ENCODE measurements at places on chromosomes 1 and 21.

- no peak for DNase-seq
Observed at GRCh38 chr21:42616446-42616845, 37.0 kb upstream of the PDE9A start.

- no peak for DNase-seq
Observed at GRCh38 chr1:186839041-186839400, 10.3 kb downstream of the PLA2G4A start.

- no peak for DNase-seq
Observed at GRCh38 chr1:34332996-34333395, 156.3 kb downstream of the C1orf94 start.

- peak; percentile 72 for DNase-seq
Observed at GRCh38 chr1:226939438-226940028, 561 bp upstream of the COQ8A start.

DNA sequence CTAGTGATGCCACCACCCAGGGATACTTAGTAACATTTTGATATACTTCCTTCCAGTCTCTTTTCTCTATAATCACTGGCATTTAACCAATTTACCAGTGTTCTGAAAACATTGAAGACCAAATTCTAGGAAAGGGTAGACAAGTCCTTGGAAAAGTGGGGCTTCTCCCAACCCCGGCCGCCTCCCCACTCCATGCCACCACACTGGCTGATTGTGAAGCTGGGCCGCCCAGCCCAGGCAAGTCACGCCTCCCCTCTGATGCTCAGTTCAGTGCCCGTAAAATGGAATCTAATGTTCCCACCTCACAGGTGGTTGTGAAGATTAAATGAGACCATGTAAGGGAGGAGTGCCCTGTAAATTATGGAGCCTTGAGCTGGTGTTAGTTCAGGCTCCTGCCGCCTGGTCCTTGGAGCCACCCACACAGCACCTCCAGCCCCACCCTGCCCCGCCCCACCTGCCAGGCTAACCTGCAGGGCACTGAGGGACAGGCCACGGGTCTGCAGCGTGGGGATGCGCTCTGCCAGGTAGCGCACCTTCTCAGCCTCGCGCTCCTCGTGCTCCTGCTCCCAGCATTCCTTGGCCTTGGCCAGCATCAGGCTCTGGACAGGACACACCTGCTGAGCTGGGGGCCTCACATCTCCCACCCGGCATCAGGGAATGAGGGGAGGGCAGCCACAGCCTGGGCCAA is 7.3 kb downstream of the TNNI1 start:
- no peak for DNase-seq

DNA sequence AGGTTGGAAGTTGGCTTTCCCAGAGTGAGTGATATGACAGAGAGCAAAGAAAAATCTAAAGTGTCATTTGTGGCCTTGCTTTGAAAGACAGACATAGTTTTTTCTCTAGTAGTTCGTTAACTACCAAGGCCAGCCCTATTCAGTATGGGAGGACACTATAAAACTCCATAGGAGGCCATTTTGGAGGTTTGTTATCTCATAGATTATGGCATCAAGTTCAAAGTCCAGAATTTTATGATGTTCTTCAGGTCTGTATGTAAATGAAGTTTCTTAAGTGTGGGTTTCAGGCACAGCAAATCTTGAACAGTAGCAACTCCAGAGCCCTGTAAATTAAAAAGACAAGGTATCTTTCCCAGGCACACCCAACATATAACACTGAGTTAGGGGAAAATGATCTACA is 437.1 kb downstream of the PLPP3 start:
- DNase-seq, result no peak

DNA sequence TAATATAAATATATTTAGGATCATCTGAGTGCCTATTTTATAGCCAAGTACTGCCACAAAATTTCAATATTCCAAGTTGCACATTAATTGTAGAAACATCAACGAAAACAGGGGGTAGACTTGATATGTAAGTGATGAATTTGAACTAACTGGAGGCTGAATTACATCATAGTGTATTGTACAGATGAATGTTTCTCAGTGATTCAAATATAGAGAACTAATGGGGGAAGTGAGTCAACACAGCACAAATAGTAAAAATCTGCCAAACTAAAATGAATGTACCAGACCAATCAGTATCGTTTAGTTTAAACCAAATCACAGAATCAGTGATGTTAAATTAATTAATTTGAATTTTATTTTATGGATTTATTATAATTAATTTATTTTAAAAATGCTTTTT is 42.8 kb downstream of the RTCA start:
- DNase-seq, result no peak

GRCh38 chr1:79235301-79236002 is 228.9 kb upstream of the ADGRL4 start:
- no peak for DNase-seq

- no peak for DNase-seq
Observed at GRCh38 chr1:55695552-55695951, 480.4 kb upstream of the USP24 start.

DNA sequence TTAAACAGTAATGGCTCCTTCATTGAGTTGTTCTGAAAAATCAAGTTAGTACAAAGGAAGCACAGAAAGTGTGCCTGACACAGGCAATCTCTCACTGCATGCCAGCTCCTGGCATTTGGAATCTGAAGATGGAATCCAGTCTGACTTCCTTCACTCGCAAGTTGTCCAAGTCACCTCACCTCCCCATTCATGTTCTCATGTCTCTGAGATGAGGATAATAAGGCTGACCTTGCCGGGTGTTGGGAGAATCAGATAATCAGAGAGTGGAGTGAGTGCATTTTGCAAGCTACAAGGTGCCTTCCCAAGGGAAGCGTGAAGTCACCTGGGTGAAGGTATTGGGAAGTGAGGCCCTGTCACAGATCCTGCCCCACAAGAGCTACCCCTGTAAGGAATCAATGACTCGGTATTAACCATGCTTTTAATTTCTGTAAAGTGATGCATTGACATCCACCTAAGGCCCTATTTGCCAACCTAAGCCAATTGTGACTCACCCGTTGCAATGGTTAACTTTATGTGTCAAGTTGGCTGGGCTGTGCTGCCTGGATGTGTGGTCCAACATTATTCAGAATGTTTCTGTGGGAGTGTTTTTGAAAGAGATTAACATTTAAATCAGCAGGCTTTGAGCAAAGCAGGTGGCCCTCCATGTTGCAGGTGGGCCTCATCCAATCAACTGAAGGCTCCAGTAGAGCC is 62.5 kb upstream of the TARBP1 start:
- no peak for DNase-seq

DNA sequence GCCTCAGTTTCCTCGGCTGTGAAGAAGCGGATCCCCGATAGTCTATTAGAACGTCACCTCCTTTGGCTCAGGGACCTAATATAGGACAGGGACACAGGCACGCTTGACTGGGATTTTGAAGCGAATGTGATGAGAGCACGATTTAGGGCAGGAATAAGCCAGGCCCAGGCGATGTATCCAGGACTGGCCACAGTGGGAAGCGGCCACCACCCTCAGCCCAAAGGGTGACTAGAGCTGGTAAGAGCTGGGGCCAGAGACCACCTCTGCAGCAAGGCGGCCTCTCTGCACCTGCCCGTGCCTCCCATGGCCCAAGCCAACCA is 100.0 kb upstream of the VAMP3 start:
- no peak for DNase-seq

DNA sequence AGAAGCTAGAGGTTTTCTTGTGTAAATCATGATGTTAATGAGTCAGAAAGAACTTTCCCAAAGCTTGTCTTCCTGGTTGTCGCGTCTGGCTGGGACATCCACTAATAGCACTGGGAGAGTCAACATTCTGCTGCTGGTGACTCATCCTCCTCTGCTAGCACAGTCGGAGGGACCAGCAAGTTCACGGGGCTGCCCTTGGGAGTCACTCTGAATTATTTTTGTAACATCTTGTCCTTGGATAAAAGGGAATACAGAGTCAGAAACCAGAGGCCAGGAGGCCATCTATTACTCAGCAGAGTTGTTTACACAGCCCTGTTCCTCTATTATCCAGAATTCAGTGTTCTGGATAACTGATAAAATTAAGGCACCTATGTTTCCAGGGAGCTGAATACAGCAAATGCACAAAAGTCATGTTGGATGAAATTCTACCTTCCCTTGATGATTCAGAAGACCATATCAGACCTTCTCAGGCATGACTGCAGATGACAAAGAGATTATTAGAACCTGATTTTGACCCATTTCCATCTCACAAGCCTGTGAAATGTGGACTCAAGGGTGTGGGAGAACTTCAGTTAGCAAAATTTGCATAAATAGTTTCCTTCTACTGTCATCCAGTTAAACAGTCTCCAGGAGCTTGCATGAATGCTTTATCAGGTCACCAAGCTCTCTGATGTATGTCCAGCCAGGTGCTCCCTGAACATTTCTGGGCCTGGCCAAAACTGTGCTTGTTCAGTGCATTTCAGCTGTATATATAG is 68.1 kb downstream of the JAK1 start:
- DNase-seq, result peak; percentile 30

DNA sequence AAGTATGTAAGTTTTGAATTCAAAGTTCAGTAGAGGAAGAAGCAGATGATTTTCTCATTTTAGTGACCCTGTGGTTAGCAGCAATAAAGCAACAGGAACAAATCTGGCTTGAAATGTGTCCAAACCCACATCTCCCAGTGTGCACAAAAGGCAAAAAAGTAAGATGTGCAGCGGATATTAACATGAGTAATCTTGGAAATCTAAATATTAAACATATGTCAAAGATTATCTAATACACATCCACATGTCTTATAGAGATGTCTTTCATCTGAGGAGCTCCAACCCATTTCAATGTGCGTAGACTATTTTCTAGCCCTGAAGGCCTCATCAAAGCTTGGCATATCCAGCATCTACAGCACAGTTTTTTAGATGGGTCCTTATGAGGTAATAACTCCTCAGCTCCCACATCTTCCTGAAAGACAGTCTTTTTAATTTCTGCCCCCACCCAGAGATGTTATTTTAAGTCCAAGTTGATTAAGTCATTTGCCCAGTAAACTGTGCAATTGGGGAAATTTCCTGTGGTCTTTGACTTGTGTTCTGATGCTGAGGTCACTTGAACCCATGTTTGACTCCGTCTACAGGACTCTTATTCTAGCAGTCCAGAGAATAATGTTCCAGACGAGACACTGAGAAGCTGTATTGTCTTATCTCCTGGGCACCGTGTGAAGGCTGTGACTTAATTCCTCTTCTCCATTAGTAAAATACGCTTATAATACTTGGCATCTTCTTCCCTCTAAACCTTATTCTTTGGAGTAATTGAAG is 73.7 kb downstream of the LMO4 start:
- no peak for DNase-seq

GRCh38 chr1:108747171-108747850 is 837 bp downstream of the STXBP3 start:
- DNase-seq, result peak; percentile 80

DNA sequence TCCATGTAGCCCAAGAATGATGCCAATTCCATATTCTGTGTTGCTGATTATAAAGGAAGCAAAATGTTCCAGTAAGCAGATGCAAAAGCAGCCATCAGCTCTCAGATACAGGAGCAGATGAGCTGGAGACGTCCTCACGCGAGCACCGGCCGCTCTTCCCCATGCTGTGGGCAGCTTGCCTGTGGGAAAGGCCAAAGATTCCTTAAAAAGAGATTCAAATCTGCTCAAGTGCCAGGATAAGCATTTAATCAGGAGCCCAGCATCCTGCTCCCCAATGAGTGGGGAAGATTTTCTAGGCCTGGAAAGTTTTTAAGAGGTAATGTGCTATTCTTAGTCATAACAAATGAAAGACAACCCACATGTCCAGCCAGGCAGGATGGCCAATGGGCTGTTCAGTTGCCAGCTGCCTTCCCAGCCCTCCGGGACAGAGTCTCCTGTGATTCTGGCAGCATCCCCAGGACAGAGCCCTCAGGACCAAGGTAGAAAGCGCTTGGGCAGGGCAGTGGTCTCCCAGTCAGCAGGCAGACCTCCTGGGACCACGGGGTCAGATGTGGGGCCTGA is 108.2 kb upstream of the TMPRSS2 start:
- no peak for DNase-seq

- no peak for DNase-seq
Observed at GRCh38 chr1:216606047-216606637, 117.1 kb downstream of the ESRRG start.

Data from putamen (tissue), 1 donor.